RPMI8226 (cell line): ENCODE measurements at places on chromosomes 7 and 10.
A peak's percentile ranks its signal among the peaks of the same experiment; 100 is the strongest.

- DNase-seq, result no peak
Observed at GRCh38 chr7:116950889-116951351, 2.4 kb upstream of the ST7 start.

GRCh38 chr7:42987648-42988214 lies 55.6 kb downstream of the MRPL32 start:
- DNase-seq, result no peak

- DNase-seq, result no peak
Observed at GRCh38 chr10:124661660-124662180, 82.5 kb downstream of the FAM53B start.

DNA sequence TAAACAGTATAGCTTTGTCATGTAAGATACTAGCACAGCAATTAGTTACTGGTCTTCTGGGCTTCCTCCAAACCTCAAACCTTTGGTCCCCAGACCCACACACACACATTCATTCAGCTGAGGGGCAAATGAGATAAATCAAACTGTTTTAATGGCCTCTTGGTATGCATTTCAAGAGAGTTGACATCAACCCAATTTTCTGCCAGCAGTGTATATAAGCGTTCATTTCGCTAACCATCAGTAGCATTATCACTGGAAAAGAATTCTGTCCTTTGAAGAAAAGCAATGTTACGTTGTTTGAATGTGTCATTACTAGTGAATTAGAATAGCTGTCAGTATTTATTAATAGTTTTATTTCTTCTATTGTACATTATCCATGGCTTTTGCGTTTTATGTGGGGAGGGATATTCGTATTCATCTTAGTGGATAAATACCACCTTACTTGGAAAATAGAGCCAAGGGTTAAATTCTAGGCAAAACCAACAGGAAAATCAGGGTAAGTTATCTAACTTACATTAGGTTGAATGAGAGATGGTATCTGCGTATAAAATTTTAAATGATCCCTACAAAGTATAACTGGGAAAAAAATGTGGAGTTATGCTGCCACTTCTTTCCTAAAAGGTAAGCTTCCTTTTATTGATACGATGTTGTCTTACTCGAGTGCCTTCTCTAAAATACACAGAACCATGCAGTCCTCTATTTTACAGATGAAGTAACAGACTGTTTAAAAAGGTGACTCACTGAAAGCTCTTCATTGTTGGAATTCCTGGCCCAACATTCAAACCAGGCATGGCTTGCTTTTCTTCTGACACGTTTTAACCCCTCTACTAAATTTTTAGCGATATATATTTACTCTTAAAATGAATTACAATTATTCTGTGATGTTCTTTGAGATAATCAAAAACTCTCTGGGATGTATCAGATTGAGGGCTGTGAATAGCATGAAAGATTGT lies 2.0 kb upstream of the ZMYND11 start:
- DNase-seq, result no peak

DNA sequence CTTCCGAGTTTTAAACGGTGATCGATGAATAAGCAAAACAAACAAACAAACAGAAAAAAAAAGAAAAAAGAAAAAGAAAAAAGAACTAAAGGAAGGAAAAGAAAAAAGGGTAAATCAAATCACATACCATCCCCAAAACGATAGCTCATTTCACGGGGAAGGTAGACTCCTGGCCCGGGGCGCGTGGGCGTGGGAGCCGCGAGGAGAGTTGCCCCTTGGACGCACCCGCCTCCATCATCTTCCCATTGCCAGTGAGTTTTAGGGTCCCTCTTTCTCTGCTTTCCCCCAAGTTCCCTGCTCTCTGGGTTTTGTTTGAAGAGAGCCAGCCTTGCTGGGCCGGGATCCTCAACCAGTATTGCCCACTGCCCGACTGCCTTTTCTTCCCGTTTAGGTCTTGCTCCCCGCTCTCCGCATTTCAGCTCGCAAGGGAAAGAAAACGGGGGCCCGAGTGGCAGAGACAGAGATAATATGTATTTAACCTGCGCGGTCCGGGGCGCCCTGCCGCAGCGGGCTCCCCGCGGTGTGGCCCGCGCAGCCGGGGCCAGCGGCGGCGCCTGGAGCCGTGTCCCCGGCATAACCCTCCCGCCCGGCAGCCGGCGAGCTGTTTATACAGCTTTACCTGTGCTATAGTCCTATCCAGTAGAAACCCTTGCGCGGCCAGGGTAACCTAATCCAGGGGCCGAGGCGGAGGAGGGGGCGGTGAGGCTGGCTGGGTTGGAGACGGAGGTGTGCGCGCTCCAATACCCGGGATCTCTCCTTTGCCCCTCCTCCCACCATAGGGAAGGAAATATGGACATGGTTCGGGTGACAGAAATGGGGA lies 5.2 kb upstream of the GATA3 start:
- DNase-seq, result no peak

- DNase-seq, result no peak
Observed at GRCh38 chr7:44965441-44965903, 13.3 kb downstream of the MYO1G start.

DNA sequence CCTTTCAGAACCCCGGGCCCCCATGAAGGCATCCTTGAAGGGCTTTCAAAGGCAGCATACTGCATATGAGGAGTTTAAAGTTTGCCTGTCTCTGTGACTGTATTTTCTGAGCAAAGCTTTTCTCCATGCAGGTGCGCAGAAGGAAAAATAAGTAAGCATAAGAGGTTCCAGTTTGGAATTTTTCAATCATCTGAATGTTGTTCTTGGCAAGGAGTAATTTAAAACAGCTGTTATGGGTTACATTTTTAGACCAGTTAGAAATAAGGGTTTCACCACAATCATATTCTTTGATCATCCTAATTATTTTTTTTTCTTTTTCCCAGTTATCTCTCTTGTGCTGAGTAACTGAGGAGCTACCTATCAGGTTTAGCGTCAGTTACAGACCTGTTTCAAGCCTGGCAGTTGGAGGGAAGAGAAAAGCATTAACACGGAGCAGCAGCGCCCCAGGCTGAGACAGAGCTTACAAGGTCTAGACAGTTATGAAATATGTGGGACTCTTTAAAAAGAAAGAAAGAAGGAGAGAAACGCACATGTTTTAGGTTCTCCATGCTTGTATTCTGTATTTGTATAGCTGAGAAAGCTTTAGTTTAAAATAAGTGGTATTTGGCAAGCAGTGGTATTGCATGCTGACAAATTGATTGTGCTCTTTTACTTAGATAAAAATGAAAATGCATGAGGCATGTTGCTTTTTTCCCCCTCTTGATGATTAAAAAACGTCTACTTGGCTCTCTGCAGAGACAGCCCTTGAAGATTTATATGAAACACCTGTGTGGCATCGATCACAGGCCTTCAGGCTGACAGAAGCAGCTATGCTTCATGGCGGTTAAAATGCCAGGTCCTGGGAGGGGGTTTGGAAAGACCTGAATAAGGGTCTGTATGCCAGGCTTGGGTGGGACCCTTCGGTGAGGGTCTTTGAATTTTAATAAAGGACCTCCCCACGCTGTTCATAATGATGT lies 157.6 kb downstream of the GRK5 start:
- DNase-seq, result no peak

DNA sequence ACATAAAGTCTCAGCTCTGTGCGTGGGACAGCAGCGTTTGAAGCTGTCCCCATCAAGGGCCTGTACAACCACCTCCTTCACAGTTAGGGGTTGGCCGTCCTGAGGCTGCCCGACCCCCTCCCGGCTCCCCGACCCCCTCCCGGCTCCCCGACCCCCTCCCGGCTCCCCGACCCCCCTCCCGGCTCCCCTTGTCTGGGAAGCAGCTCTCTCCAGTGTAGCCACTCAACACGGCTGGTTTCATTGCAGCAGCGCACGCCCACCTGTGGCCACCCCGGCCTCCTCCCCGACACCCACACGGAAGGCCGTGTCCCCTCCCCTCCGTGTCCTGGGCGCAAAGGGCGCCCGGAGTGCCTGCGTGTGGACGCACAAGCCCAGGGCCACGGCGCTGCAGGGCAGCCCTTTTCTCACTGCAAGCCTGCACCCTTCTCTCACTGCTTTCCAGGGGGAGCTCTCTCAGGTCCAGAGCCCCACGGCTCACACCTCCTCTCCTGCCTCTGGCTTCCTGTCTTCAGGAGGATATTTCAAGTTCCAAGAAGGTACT lies 20.9 kb upstream of the FAM20C start:
- no peak for DNase-seq

DNA sequence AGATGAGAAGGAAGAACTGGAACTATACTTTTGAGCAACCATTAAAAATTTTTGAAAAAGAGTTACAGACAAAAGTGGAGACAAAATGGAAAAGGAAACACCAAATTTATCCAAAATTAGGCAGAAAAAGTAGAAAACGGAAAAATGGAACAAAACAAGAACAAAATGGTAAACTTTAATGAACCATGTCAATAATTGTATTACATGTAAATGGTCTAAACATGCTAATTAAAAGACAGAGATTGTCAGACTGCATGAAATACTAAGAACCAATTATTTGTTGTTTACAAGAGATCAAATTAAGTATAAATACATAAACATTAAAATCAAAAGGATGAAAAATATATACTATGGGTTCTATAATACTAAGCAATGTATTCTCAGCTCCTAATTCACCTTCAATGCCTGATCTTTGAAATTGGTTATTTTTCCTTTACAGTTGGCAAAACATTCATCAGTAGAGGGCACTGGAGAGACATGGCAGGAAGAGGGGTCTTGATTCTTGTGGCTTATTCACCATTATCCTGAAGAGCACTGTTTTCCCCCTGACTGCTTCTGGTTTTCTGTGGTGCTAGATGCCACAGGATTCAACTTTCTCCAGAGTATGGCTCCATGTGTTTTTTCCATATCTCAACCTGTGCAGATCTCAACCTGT lies 124.9 kb downstream of the ELFN1 start:
- no peak for DNase-seq

DNA sequence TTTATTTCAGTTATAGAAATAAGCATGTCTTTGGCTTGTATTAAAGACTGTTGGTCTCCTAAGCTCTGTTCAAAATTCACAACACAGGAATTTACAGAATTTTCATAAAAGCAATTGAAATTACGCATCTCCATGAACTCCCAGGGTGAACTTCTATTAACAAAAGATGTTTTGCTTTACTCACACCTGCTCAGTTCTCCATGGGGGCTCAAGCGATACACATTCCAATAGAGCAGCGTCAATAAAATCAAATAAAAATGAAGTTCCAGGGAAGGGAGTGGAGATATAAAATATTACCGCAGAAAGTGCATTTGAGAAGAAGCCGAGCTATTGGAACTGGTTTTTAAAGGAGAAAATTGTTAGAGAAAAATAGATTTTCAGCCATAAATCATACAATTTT lies 41.5 kb upstream of the ZNF438 start:
- no peak for DNase-seq

GRCh38 chr10:115125505-115125904 lies 32.3 kb downstream of the ATRNL1 start:
- no peak for DNase-seq

- DNase-seq, result no peak
Observed at GRCh38 chr10:93818086-93818485, 60.4 kb downstream of the LGI1 start.

DNA sequence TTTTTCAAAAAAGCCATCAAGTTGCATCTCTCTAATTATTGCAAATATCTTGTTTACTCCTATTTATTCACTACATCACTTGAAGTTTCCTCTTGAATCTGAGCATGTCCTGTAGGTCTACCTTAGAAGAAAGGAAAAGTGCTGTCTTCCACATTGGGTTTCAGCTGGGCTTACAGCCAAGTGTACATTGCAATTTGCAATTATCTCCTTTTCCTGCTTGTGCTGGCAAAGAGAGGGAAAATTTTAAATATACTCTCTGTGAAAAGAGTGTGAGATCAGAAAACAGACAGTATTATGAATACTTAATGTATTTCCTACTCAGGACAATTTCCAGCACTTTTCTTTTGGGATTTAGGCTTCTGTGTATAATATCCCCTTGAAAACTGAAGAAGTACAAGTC lies 839.7 kb downstream of the CNTNAP2 start:
- DNase-seq, result peak; percentile 16

DNA sequence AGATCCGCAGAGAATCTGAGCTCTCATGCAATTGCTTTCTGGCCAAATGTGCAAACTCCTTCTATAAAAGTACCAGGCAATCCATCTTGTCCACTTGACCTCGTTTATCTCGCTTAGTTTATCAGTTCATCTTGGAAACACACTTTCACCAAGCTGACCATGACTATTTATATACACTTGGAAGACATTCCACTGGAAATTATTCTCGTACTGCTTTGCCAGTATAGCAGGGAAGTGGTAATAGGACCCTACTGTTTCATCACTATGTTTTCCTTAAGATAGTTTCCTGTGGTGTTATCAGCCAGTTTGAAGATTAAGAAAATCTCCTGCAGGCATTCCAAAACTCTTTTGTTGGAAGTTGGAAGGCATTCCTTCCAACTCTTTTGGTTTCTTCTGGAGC lies 115.3 kb upstream of the FAM171A1 start:
- DNase-seq, result no peak

DNA sequence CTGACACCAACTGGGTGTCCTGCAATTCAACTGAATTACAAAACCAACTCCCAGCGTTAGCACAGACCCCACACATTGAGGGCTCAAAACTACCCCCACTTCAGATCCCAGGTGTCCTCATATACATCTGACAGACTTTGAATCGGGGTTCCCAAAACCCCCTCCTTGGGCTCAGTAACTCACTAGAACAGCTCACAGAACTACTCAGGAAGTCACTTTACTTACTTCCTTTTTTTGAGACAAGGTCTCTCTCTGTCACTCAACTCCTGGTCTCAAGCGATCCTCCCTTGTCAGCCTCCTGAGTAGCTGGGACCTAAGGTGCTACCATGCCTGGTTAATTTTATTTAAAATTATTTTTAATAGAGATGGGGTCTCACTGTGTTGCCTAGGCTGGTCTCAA lies 456.0 kb downstream of the SDK1 start:
- no peak for DNase-seq

DNA sequence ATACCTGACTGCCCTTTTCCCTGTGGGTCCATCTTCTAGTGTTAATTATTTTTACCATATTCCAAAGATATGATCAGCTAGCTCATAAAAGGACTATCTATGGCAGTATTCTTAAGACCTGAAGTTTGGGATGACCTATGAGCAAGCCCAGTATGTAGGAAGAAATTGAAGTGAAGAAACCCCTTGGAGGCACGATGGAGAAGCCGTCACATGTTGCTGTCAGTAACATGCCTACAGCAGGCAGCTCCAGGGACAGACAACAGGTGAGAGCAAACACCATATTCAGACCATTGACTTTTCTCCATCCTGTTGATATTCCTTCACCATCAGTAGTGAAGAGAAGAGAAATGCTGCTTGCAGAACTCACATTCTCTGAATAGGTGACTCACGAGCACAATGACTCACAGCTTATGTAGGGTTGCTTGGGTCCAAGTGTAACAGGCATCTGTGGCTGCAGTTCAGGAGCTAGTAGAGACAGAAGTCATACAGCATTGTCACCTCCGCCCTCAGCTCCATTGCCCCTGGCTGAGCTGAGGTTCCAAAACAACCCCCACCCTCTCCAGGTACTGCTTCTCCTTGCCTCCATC lies 8.4 kb upstream of the LYZL2 start:
- DNase-seq, result no peak

- no peak for DNase-seq
Observed at GRCh38 chr7:82286798-82287140, 156.8 kb downstream of the CACNA2D1 start.
